ENCODE measurements at places on chromosomes 11 and 22.

DNA sequence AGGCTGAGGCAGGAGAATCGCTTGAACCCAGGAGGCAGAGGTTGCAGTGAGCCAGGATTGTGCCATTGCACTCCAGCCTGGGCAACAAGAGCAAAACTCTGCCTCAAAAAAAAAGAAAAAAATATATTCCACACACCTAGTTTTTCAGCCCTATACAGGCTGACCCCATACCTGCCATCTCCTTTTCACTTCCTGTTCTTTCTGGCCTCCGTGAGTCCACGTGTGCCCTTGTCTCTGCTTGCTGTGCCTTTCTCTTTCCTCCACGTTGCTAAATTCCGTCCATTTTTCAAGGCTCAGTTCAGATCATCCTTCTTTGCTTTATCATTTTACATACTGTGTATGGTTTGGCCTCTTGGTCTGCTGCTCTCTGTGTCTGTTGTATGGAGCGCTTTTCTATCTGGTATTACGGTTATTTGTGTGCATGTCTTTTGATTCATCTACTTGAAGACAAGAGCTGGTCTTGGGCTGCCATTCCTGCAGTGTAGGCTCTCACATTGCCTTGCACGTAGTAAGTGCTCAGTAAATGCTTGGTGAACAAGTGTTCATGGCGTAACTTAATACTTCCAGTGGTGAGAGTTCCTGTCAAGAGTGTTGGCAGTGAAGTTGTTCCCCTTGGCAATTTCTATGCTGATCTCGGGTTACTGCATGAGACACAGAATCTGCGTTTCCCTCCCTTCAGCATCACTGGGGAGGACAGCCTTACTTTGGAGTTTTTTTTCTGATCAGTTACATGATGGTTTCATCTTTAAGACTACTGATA lies 57.5 kb downstream of the PTPRJ start:
- peak; percentile 61 for DNase-seq

GRCh38 chr22:39134366-39135091 lies 18.0 kb downstream of the CBX7 start:
- no peak for DNase-seq

DNA sequence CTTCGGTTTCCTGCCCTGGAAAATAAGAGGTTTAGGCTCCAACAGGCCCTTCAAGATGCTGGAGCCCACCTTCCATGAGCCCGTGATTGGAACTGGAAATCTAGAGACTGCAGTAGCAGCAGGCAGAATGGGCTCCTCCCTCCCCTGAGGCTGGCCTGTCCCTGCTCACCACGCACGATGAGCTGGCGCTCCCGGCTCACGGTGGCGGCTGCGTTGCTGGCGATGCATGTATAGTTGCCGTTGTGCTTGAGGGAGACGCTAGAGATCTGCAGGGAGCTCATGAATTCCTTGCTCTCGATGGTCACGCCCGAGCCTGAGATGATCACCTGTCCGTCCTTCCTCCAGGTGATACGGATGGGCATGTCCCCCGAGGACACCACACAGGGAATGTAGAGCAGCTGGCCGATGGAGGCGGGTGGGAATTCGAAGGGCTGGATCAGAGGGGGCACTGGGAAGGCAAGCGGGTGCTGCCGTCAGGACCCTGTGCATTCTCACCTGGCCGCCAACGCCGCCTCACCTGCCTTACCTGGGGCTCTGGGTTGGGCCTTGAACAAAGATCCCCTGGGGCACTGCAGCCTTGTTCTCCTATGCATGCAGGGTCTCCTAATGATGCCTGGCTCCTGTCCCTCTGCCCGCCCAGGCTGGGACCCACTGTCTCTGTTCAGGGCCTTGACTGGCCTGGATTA lies 177.8 kb downstream of the CEP164 start:
- no peak for DNase-seq

DNA sequence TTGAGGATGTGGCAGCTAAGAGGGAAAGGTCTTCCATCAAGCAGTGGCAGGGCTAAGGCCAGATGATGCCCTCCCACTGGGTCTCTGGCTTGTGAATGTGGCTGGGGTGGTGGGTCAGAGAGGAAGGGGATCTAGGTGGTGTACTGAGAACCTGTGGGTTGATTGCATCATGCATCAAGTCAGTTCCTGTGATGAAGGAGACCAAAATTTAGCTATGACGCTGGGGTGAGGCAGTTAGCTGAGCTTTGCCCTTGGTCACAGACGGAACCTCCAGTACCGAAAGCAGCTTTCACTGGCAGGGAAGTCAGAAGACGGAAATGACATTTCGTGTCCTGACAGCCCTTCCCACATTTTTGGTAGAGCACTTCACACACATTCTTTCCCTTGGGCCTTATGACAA lies 20.7 kb downstream of the ATG16L2 start:
- DNase-seq: no peak

GRCh38 chr22:21990445-21991303 lies 8.1 kb upstream of the TOP3B start:
- no peak for DNase-seq

DNA sequence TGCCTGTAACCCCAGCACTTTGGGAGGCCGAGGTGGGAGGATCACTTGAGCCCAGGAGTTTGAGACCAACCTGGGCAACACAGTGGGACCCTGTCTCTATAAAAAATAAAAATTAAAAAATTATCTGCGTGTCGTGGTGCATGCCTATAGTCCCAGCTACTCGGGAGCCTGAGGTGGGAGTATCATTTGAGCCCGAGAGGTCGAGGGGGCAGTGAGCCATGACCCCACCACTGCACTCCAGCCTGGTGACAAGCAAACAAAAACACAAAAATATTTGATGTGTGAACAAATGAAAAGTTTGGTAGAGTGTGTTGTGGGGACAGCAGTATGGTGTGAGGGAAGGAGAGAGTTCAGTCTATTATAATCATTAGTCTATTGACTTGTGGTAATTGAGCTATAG lies 90.8 kb upstream of the PARVA start:
- DNase-seq: no peak

- DNase-seq: peak; percentile 31
Measured at GRCh38 chr22:50027639-50028537, 15.3 kb upstream of the IL17REL start.
